ENCODE measurements at places on chromosomes 7 and 10.

- DNase-seq = no peak
Measured at GRCh38 chr7:133690740-133691139, 436.4 kb upstream of the LRGUK start.

DNA sequence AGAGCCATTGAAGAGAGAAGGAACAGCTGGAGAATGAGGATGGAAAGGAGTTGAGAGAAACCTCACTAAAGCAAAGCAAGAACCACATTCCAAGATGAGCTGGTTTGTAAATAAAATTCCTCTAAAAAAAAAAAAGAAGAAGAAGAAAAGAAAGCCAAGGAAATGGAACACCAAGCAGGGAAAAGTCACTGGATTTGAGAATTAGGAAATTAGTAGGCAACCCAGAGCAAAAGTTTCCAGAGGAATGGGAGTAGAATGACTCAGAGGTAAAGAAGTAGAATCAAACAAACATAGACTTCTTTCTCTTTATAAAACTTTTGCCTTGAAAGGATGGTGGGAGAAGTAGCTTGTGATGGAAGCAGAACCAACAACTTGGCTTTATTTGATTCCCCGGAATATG lies 3.9 kb downstream of the CH25H start:
- no peak for DNase-seq

DNA sequence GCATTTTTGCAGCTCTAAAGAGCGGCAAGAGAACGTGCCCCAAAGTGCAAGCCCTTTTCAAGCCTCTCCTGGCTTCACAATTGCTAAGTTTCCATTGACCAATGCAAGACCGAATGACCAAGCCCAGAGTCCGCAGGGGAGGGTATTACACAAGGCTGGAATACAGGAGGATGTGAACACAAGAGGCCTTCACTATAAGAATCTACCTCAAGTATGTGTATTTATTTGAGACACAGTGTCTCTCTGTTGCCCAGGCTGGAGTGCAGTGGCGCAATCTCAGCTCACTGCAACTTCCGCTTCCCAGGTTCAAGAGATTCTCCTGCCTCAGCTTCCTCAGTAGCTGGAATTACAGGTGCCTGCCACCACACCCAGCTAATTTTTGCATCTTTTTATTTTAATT lies 22.2 kb upstream of the TPST1 start:
- no peak for DNase-seq

DNA sequence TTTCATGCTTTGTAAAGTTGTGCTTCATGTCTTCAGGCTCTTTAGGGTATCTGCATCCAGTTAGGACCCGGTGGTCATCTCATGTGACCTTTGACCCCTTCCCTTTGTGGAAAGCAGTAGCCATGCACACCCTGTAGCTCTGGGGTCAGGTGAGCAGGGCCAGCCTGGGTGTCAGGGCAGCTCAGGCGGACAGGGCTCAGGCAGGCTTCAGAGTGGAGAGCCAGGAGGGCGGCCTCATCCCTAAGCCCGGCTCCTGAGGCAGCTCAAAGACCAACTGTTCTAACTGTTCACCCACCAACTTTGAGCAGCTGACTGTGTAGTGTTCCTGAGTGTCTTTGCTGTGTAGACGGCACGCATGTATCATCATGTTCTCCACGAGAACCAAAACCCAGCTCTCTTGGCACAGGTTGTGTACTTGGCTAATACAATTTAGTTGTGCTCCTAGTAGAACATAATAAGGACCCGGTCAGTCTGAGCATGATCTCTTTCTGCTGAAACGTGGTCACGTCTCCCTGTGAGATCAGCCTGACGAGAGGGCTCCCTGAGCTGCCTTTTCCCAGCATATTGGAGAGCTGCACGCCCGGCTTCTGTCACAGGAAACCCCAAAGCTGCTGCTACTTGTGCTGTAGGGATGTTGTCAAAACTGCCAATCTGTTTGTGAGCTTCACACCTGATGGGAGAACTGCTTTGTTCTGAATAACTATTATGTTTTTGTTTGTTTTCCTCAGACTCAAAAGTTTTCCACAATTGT lies 30.0 kb downstream of the EEPD1 start:
- no peak for DNase-seq

DNA sequence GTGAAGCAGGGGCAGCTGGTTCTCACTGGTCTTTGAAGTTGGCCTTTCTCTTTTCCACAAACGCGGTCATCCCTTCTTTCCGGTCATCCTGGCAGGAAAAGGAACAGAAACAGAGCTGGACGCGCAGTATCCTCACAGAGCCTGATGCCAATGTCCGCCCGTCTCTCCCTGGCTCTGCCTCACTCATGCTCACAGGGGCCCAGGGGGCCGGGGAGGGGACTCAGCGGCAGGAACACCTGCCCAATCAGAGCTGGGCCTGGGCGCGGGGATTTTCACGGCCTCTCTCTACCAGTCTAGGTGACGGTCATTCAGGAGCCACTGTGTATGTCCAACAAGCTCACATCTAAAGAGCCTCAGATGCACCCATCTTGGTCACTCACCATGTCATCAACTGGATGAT lies 5.0 kb upstream of the FUOM start:
- no peak for DNase-seq

DNA sequence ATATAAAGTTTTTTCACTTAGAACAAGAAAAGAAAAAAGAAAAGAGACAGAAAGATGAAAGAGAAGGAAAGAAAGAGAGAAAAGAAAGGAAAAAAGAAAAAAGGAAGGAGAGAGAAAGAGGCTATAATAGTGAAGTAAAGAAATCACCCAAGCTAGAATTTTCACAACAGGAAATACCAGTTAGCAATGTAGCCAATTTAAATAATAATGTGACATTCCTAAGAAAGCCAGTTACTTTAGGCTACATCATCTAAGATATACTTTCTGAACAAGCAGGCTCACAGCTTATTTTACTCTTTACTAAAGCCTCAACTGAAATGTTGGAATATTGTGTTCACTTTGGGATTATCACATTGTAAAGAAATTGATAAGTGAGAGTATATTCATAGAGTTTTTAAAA lies 53.6 kb downstream of the GPR37 start:
- no peak for DNase-seq

GRCh38 chr7:26681819-26682418 lies 182.5 kb downstream of the SKAP2 start:
- DNase-seq = no peak

GRCh38 chr7:38171623-38172391 lies 6.2 kb upstream of the STARD3NL start:
- no peak for DNase-seq

DNA sequence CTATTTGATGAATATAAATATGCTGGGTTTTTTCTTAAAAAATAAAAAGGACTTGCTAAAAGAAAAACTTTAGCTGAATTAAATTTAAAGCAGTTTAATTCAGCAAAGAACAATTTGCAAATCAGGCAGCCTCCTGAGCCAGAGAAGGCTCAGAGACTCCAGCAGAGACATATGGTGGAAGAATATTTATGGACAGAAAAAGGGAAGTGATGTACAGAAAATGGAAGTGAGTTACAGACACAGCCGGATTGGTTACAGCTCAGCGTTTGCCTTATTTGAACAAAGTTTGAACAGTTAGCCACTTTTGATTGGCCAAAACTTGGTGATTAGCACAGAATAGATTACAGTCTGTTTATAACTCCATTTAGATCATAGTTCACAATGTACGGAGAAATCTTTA lies 110.3 kb downstream of the GAD2 start:
- DNase-seq = peak; percentile 58

DNA sequence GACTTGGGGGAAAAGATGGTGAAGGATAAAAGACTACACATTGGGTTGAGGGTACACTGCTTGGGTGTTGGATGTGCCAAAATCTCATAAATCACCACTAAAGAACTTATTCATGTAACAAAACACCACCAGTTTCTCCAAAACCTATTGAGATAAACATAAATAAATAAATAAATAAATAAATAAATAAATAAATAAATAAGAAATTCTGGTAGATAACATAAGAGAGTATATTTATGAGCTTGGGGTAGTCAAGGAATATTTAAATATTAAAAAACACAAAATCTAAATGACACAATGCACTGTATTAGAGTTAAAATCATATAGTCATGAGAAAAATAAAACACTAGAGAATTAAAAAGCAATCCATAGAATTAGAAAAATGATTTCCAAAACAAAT lies 333.5 kb upstream of the NRG3 start:
- DNase-seq = no peak

- no peak for DNase-seq
Measured at GRCh38 chr7:148738737-148739535, 40.2 kb downstream of the CUL1 start.

GRCh38 chr10:122128357-122128756 lies 139.4 kb downstream of the TACC2 start:
- no peak for DNase-seq

- no peak for DNase-seq
Measured at GRCh38 chr10:78286186-78286585, 252.5 kb downstream of the RPS24 start.

- no peak for DNase-seq
Measured at GRCh38 chr7:44149571-44150465, 8.7 kb upstream of the MYL7 start.

GRCh38 chr7:95246831-95247370 lies 77.4 kb downstream of the PON1 start:
- peak; percentile 74 for DNase-seq

DNA sequence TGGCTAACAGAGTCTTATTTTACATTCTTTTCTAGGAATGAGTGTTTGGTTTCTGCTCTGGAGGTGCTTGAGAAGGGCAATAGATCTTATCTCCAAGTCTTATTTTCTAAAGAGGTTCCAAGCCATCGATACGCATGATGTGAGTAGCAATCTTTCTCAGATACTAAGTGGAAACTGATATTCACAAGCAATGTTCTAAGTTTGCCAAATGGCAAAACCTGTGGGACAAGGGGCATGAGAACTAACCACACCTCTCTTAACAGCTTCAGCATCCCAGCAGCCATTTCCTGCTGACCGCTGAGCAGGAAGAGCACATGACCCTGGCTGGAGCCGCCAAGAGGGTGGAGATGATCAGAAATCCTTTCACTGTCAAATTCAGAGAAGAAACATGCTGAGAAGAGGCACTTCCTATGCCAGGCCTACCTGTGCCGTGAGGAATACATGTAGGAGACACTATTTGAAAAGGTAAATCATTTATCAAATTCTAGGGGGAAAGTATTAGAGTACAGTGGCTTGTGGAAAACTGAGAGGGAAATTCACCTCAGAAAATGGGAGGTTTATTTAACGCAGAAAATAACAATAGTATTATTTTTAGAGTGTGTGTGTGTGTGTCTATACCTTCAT lies 35.2 kb downstream of the CCDC71L start:
- no peak for DNase-seq

DNA sequence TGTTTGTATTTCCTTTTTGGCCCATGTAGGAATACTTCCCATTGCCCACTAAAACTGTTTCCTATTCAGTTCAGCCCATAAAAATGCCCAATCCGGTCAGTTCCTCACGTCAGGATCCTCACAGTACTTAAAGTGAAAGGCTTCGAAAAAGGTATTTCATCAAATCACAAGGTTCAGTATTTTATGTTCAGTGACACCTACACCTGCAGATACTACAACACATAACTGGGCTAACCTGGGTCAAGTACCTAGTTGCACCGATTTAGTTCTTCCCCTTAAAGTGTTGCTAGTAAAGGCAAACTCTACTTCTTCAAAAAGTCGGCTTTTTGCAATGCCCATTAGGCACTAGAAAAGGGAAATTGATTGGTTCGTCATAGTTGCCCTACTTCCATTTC lies 1.1 kb downstream of the SNX13 start:
- DNase-seq = no peak

DNA sequence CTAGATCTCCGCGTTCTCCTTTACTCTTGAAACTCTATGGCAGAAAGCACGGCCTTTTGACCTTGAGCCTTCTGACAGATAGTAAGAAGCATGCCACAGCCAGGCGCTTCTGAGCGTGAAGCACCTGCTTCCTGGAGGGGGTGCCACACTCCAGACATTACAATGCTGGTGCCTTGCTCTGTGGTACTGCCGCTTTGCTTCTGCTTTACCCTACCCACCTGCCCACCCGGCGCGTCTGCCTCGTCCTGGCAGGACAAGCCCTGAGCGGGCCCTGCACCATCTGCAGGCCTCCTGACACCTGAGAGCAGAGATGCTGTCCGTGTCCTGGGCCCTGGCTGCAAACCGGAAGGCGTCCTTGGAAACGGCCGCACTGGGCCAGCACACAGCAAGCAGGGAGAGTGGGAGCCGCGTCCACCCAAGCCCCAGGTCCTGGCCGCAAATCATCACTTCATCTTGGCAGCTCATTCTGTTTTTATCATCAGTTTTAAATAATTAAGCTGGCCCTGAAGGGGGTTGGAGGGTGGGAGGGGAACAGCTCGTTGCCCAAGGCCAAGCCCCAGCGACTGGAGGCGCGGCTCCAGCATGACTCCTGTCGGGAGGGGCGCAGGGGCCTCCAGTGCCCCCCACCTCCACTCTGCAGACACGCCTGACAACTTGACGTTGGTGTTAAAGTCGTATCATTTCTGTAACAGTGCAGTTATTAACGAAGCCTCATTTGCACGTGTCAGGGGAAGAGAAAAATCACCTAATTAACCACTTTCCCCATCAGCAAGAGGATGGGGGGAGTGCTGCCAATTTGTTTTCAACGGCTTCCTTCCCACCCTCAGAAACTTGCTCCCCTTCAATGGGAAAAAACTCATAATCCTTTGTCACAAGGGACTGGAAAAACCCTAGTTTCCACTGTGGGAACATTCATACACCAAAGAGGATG lies 132.2 kb downstream of the MAD1L1 start:
- no peak for DNase-seq

- peak; percentile 53 for DNase-seq
Measured at GRCh38 chr10:71475243-71475871, 78.6 kb downstream of the CDH23 start.

DNA sequence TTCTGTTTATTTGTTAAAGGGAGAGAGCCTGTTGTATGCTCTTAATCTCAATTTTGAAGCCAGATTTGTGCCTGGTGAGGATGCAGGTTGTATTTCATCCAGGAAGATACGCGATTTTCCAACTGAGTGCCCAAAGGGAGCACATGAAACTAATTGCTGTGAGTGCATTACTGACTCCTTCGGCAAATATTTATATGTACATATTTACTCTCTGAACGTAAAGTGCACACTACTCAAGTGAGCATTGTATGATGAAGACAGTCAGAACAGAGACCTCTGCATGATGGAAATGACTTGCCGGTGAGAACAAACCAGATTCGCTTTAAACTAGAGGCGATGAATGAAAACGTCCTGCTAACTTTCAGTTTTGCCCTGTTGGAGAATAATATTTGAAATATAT lies 130.1 kb downstream of the MALRD1 start:
- DNase-seq = no peak

GRCh38 chr10:119515511-119516045 lies 26.9 kb downstream of the RGS10 start:
- DNase-seq = no peak
